ENCODE measurements at places on chromosomes 1 and 21.

DNA sequence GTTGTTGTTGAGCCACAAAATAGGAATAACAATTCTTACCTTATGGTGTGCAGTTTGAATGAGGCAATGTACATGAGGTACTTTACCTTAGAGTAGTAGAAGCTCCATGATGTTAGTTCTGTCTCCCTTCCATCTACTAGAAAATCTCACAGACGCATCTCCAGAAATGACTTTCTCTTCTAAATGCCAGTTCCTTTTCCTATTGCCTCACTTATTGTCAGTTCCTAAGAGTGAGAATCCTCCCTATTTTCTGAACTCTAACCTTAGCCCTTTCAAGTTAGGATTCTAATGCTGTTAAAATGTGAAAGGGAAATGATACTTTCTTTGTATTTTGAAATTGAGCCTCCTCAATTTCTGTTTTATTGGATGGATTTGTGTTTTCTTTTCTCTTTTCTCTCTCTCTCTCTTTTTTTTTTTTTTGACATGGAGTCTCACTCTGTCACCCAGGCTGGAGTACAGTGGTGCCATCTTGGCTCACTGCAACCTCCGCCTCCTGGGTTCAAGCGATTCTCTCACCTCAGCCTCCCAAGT lies 18.6 kb upstream of the MAPKAPK2 start:
- DNase-seq = no peak

DNA sequence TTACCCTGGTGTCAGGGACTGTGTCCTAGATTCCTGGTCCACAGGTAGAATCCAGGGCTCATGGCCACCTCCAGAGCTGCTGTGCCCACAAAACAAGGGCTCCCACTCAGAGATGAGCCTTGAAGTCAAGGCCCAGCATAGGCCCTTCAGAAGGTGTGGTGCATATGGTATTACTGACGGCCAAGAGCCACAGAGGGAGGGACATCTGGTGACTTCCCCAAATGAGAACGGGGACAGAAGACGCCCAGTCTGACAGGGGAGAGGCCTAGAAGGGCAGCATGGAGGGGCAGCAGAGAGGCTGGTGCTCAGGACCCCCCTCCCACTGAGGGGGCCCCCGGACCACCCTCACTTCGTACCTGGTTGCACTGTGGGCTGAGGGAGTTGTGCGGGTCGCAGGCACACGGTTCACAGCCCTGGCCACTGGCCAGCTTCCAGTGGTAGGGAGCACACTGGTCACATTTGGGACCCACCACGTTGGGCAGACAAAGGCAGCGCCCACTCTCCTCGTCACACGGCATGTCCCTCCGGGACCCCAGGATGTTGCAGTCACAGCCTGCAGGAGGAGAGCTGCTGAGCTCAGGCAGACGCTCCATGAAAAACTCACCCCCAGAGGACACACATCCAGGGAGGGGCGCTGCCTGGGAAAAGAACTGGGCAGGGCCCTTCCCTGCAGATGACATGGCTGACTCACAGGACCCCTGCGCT lies 25.0 kb downstream of the LAMB3 start:
- DNase-seq = peak; percentile 47

- DNase-seq = no peak
These were observed 104.4 kb upstream of the DPT start for GRCh38 chr1:168833362-168833761.

DNA sequence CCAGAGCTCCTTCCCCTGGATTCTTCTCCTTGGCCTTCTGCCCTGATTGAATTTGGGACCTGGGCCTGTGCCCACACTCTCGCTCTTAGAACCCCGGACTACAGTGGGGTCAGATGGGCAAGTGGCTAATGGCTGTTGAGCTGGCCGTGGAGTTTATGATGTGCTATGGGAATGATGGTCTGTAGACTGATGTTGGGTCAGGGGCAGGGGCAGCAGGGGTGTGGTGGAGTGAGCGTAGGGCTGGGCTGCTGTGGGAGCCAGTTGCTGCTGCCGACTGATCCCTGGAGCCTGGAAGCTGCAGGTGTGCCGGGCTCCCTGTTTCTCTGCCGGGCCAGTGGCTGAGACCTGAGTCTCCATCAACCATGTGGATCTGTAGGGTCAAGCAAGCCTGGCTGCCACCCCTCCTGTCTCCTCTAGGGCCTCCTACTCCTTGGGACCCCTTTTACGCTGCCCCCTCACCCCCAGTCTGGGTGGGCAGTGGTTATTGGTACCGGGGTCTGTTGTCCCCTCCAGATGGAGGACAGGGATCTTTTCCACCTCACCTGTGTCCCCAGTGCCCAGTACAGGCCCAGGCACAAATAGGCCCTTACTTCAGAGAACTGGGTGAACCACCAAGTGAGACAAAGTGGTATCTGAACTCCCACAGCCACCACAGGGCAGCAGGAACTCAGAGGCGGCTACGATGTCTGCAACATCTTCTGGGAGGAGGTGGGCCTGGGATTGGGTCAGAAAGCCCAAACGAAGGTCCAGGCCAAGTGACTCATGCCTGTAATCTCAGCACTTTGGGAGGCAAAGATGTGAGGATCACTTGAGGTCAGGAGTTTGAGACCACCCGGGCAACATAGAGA lies 5.1 kb downstream of the PODN start:
- DNase-seq = peak; percentile 15

- DNase-seq = peak; percentile 46
These were observed 755 bp downstream of the SCMH1 start for GRCh38 chr1:41241354-41241748.

GRCh38 chr1:213947200-213947801 lies 40.5 kb upstream of the PROX1 start:
- no peak for DNase-seq

DNA sequence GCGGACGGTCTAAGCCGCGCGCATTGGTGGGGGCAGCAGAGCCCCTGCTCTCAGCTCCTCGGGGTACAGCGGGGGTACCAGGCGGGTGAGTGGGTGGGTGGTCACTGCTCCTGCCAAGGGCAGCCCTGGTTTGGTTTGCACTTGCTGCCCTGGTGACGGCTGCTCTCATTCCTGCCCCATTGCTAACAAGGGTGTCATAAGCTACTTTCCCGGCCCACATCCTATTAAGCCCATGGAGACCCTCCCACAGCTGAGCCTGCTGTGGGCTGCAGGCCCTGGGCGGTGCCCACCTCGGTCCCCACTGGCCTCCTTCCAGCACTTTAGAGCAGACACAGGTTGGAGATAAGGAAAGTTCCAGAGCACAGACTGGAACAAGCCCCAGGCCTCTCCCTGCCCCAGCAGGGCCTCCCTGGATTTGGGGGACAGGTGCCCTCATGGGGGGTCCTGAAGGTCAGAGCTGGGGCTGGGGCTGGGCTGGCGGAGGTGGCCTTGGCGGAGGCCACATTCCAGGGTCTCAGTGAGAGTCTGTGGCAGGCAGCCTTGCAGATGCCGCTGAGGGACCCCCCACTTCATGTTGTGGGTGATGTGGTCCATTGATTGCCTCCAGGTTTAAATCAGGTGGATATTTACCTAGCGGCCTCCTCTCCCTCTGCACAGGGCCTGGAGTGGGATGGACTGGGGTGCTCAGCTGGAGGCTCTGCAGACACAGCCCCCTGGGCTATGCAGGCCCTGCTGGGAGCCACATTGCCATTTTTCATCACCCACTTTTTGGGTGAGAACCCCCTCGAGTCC lies 27.0 kb downstream of the COL18A1 start:
- no peak for DNase-seq

GRCh38 chr1:44037154-44037553 lies 5.9 kb upstream of the SLC6A9 start:
- no peak for DNase-seq

DNA sequence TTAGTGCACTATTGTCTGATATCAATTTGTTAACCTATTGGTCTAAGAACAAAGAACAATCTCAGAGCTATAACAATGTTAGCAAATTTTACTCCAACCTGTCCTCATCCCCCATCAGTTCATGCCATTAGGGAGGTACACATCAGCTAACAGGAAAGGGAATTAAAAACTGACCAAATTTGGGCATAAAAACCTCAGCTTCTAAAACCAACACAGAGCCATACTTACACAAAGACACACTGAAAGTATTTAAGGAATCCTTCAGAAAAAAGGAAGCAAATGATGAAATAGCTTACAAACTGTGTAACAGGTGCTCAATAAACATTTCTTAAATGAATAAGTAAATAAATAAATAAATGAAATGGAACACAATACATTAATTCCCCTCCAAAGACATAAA lies 89.2 kb downstream of the TTLL7 start:
- DNase-seq = no peak

DNA sequence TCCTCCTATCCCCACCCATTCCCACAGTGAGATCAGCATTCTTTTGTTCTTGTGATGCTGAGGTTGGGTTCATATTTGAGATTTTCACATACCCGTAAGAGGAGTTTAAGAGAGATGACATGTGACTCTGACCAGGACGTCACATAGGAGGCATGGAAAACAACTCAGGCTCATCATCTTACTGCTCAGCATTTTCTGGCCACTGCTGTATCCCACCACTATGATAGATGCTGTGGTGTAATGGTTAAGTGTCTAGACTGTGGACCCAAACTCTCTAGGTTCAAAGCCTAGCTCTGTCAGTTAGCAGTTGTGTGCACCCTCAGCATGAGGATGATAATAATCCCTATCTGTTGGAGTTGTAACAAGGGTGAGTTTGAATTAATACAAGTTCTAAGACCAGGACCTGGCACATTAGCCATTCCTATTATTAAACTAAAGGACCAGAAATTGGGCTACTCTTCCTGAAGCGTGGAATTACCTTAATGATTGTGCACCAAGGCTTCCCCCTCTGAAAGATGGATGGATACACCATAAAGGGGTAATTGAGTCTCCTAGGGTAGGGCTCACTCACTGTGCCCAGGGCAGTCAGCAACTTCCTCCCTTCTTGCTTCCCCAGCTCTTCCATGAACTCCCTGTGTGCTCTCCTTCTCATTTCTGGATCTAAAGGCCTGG lies 40.9 kb downstream of the LGR6 start:
- DNase-seq = no peak

DNA sequence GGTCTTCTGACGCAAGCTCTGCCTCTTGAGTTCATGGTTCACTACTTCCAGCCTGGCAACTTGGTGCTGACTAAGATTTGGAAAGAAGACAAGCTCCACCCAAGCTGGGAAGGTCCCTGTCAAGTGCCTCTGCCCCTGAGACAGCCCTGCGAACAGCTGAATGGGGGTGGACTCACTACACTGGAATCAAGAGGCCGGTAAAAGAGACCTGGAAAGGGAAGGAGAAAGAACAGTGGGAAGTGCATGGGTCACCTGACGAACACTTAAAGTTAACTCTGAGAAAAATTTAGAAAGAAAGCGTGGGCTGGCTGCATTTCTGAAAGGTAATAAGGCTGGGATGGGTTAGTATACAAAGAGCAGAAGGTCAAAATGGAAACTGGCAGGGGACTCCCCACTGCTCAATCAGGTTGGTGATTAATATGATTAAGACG lies 26.1 kb upstream of the ZNF496 start:
- no peak for DNase-seq

GRCh38 chr1:93692983-93693591 lies 11.4 kb upstream of the BCAR3 start:
- peak; percentile 44 for DNase-seq

DNA sequence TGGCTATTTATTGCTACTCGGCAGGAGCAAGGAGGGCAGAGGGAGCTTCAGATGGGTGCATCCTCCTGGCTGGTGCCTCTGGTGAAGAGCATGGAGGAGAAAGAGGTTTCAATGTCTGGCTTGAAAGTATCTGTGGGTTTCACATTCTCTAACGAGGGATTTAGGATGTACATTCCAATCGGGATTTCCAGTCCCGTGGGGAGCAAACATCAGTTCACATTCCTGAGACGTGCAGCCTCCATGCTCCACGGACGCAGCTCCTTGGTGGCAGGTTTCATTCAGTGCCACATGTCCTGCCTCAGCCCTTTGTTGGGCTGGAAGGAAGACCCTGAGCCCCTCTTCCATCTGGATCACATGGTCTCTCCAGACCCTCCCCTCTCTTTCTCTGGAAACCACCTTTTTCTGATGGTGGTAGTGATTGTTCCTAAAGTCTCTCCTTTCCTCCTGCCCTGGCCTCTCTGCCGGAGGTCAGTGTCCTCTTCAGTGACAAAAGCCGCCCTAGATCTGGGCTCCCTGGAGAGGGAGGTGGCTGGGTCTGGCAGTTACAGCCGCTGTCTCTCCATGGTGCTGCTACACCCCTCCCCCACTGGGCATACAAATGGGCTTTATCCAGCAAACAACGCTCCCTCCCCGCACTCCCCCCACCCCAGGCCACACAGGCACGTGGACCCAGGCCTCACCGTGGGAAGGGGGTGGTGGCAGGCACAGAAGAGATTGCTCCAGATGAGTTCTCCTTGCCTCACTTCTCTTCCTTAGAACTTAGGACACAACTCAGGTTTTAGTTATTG lies 826 bp upstream of the CA14 start:
- no peak for DNase-seq

- DNase-seq = no peak
These were observed 29.1 kb downstream of the LAMB3 start for GRCh38 chr1:209622841-209623829.

DNA sequence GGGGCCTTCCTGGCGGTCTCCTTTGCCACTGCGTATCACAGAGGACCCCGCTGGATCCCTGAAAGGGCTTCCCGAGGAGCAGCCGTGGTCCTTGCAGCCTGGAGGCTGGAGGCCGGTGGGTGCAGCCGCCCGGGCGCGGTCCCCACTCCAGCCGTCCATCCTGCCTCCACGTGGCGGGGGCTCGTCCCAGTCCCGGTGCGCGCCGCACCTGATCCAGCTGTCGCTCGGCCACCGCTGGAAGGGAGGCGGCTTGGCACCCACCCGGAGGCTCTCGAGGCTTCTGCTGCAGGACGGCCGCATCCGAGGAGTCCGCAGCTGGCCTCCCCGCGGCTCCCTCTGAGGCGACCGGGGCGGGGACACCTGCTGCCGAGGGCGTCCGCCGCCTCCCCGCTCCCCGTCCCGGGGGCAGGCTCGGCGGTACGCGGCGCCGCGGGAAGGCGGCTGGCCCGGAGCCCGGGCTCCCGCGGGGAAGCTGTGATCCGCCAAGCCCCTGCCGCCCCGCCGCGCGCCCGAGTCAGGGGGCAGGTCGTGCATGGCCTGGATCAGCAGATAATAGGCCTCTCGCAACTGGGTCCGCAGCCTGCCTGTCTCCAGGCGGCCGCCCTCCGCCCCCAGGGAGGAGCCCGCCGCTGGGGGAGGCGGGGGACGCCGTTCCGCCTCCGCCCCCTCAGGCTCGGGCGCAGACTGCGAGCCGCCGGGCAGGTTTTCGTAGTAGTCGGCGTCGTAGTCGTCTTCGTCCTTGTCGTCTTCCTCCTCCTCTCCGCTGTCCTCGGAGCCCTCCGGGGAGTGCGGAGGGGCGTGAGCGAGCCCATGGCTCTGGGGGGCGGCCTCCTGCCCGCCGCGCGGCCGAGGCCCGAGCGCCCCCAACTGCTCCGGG lies at the start of gene SYDE2:
Gene SYDE2 (minus strand): TSS at position 554 of the 877 bp plus-strand sequence. CDS start 20 bp downstream, at position 534.
- peak; percentile 75 for DNase-seq

DNA sequence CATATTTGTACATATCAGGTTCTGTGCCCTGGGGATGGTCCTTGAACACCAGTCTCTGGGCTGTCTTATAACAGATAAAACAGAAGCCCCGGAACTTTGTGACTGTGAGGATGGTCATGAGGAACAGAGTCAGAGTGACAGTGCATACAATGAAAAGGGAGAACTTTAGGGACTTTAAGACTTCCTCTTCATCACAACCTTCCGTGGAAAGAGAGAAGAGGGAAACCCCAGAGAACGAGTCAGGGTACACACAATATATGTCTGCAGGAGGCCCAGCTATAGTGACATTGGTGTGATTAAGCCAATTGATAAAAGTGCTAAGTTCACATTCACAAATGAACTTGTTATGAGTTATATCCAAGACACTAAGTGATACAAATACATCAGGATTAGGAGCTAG lies 32.1 kb downstream of the TLR5 start:
- no peak for DNase-seq

GRCh38 chr1:186798960-186799688 lies 29.6 kb upstream of the PLA2G4A start:
- DNase-seq = no peak

- no peak for DNase-seq
These were observed 584 bp upstream of the LTN1 start for GRCh38 chr21:28993293-28993629.

- no peak for DNase-seq
These were observed 470 bp upstream of the RTCA start for GRCh38 chr1:100265562-100265930.
